ENCODE measurements at places on chromosomes 13 and 19. TPM values are rescaled to one million over a fixed set of nuclear protein-coding genes. Genes with fewer than 3 reads are reported as not detected.

EFNA2 gene
- total RNA-seq: 0.19 TPM

ZNF100 gene
- 8.3 TPM for total RNA-seq

KASH5 gene
- total RNA-seq: not detected

ZIM2 gene
- total RNA-seq: not detected

NANOS3 gene
- total RNA-seq: 0.94 TPM

OR7D2 gene
- total RNA-seq: not detected

PSG1 gene
- total RNA-seq: 0.06 TPM

CPT1C gene
- 24.9 TPM for total RNA-seq

GPR12 gene
- total RNA-seq: not detected

NLRP4 gene
- not detected for total RNA-seq

TEX26 gene
- not detected for total RNA-seq

MIR17HG gene
- total RNA-seq: 5.8 TPM

ZFP82 gene
- total RNA-seq: 6.7 TPM

Measured in bladder microvascular endothelial cell (primary cell).